Mesenteric fat pad (tissue), 1 donor: ENCODE measurements at places on chromosomes 16 and 17.

- no peak for DNase-seq
Measured at GRCh38 chr16:13127144-13127543, 225.7 kb downstream of the SHISA9 start.

GRCh38 chr16:86517652-86518258, 7.4 kb downstream of the FOXF1 start:
- DNase-seq = no peak

DNA sequence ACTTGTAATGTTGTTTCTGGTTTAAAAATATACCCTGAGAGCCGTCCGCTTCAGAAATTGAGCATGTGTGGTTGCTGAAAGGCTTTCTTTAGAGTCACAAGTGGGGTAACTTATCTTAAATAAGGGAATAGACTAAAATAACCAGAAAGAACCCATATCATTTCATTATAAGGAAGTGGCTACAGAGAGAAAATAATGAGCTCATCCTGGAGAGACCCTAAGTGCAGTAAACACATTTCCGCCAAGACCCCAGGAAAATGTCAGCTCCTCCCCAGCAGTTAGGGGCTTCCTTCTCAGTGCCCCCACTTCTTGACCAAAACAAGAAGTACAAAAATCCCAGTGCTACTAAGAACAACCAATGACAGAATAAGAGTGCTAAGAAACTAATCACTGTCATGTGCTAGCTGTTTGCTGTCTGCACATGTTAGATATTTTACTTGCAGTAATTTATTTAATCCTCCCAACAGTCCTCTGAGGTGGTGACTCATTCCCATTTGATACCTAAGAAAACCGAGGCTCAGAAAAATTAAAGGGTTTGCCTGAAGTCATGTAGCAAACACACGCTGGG, 83.5 kb downstream of the CDYL2 start:
- DNase-seq = no peak

DNA sequence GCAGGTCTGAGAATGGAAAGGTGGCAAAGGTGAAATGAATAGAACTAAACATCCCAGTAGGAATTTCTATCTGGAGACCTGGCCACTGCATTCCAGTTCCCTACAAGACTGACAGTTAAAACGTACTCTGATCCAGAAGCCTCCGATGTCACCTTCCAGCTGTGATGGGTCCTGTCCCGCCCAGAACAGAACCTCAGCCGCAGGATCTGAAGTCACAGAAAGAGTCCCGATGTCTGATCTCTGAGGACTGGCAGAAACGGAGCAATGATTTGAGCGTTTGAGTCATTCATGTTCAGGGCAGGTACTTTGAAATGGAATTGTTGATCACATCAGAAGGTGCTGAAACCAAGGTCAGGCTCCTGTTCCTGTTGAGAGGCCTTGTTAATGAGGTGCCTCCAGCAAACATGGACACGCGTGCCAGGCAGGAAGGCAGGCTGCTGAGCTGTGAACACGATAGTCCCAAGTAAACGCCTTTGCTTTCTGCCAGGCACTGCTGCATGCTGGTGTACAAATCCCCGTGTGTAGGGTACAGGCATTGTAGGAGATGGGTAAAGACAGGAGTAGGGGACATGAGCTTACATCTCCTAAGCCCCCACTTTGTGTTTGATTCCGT, 61.4 kb downstream of the VAT1L start:
- no peak for DNase-seq

GRCh38 chr17:31559584-31560501, 168.4 kb downstream of the RAB11FIP4 start:
- no peak for DNase-seq

- no peak for DNase-seq
Measured at GRCh38 chr16:67593288-67593687, 31.0 kb downstream of the CTCF start.

DNA sequence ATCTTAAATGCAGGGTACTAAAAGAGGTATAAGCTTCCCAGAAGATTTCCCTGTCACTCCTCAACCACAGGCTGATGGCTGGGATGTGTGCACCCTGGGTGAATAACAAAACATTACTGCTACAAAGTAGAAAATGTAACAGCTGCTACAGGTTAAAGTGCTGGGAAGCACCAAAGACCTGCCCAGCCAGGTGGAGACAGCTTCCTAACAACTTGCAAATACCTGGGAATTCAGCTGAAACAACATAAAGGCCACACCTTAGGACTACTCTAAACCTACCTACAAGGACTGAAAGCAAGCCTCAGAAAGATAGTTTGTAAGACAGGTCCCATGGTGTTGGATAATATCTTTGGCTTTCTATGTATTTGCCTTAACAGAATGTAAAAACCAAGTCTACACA, 118.5 kb downstream of the CEP112 start:
- no peak for DNase-seq

GRCh38 chr17:57881783-57882351, 32.0 kb upstream of the MRPS23 start:
- no peak for DNase-seq

DNA sequence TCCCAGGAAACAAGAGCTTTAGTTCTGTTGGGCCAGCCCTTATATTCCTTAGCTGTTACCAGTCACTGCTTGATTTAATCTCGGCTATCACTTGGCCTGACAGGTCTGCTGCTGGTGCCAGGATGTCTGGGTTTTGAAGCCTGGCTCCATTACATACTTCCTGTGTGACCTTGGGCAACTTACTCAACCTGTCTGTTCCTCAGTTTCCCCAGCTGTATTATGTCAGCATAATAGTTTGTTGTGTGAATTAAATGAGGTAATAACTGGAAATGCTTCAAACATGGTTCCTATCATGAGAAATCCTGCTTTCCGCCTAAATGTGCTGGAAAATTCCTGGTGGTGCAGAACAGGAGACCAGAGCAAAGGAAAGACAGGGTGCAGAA, 50.6 kb upstream of the STH start:
- DNase-seq = no peak

GRCh38 chr17:48575673-48576478, 2.3 kb downstream of the HOXB4 start:
- no peak for DNase-seq

DNA sequence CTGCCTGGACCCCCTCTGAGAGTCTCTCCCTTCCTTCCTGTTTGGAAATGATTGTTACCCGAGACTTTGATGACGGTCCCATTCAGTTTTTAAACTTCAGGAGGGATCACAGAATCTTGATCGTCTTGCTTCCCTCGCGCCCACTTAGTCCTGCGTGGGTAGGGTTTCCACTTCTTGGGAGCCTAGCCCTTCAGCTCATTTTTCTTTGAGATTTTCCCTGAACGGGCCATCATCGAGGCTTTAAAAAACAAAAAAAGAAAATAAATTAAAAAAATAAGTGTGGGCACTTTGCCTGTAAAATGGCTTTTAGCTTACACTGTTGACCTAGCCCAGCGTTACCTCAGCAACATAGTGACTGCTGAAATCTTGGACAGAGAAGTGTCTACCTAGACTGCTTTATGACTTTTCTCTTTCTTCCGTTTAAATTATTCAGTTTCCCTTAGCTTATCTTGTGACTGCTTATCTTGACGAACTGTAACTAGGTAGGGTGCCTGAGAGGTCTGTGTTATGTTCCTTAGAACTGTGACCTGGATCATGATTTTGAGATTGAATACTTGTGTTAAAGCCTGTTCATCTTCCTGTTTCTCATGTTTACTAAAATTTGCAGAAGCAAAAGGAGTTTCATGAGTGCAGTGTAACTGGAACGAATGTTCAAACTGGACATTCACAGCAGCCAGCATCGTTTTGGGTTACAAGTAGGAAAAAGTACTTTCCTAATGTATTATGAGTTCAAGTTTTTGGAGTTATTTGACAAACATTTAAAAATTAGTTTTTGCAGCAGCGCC, 874 bp downstream of the WWP2 start:
- DNase-seq = no peak

- DNase-seq = no peak
Measured at GRCh38 chr17:14307560-14308024, 6.7 kb downstream of the HS3ST3B1 start.

- peak; percentile 80 for DNase-seq
Measured at GRCh38 chr16:84478172-84478947, 26.1 kb downstream of the MEAK7 start.

- DNase-seq = no peak
Measured at GRCh38 chr16:68113765-68114240, 28.6 kb downstream of the NFATC3 start.

GRCh38 chr17:82235056-82235774, 6.4 kb downstream of the SLC16A3 start:
- DNase-seq = no peak

- DNase-seq = no peak
Measured at GRCh38 chr17:80397034-80397387, 18.0 kb upstream of the ENDOV start.

- DNase-seq = no peak
Measured at GRCh38 chr16:66728117-66728787, 23.2 kb downstream of the DYNC1LI2 start.

DNA sequence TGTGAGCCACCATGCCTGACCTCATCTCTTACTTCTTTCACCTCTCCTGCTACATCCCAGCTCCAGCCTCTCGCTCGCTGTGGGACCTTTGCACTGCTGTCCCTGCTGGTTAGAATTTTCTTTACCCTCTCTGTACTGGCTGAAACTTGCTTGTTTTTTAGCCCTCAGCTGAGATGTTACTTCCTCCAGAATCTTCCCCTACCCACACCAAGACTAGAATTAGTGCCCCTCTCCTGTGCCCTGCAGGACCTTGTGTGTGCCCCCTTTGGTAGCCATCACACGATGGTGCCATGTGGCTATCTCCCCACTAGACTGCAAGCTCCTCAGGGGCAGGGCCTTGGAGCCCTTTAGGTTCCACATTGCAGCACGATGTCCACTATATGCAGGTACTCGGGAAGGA, 84.1 kb downstream of the AIPL1 start:
- DNase-seq = peak; percentile 39

- no peak for DNase-seq
Measured at GRCh38 chr17:76973040-76973439, 104.8 kb downstream of the MGAT5B start.

DNA sequence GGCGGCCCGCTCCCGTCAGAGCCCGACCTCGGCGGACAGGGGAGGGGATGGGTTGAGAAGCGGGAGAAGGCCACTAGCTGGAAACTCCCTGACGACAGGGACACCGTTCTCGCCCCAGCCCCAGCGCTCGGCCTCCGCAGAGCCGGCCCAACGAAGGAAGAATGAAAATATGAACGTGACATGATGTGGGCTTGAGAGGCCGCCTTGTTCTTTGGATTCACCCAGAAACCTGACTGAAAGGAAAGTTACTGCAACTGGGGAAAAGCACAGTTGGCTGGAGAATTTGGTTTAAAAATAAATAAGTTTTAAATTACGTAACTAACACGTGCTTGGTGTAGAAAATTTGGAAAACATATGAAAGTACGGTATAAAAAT, 21.1 kb downstream of the NPTX1 start:
- DNase-seq = no peak

GRCh38 chr17:47207143-47208067, 1.7 kb upstream of the MYL4 start:
- no peak for DNase-seq

- no peak for DNase-seq
Measured at GRCh38 chr17:48578616-48579470, 693 bp upstream of the HOXB4 start.

GRCh38 chr16:54244061-54244886, 42.3 kb downstream of the IRX3 start:
- no peak for DNase-seq

GRCh38 chr16:74035816-74036215, 260.8 kb upstream of the PSMD7 start:
- DNase-seq = no peak

GRCh38 chr17:42797067-42798007, 1.2 kb downstream of the COA3 start:
- no peak for DNase-seq

DNA sequence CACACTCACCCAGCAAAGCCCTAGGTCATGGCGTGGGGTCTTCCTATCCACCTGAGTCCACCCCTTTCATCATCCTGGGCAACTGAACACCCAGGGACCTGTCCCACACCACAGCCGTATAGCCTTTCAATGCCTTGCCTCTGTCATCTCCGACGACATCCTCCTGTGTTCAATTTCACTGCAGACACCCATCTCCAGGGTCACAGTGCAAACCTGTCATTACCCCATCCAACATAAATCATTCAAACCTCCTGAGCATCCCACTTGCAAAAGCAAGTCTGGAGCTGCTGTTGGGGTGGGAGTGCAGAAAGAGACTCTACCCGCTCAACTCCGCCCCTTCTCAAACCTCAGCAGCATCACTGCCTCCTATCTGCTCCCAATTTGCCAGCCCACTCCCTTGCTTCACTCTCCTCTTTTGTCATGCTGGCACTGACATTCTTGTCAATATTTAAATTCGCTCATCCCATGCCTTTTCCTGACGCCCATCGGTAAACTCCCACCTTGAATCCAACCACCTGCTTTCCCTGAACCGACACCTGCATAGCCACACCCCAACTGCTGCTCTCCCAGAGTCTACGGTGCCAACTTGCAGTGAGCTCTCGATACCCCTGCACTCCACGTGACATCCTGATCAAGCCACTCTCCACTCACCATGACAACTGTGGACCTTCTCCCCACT, 37.0 kb downstream of the MARF1 start:
- DNase-seq = peak; percentile 74

DNA sequence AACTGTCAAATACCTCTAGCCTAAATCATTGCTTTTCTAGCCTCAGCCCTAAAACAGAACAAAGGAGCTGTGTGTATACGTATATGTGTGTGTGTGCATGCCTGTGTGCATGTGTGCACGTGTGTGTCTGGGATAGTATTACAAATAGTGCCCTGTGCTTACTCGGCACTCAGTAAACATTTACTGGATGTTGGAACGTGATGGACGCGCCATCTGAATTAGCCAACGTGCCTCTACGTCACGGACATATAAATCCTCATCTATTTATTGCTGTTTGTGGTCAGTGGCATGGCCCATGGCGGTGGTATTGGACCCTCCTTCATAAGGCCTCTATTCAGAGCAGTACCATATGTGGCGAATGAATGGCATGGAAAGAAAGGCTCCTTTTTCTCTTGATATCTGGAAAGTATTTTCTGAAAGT, 37.5 kb downstream of the WWP2 start:
- no peak for DNase-seq

GRCh38 chr16:85788819-85789218, 10.5 kb downstream of the EMC8 start:
- no peak for DNase-seq

DNA sequence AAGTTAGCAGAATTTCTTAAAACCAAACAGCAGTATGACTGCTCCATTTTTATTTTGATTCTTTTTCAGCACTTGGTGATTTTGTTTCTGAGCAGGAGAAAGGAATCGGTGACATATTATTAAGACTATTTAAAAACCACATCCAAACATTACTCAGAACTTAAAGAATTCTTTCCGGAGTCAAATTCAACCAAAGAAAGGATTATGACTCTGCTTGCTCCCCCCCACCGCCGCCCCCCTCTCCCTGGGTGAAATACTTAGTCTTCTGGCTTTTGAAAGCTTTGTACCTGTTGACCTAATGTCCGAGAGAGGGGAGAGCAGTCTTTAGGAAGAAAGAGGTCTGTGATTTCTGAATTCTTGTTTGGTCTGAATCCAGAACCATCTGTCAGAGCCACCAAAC, 17.9 kb upstream of the COL1A1 start:
- DNase-seq = no peak

DNA sequence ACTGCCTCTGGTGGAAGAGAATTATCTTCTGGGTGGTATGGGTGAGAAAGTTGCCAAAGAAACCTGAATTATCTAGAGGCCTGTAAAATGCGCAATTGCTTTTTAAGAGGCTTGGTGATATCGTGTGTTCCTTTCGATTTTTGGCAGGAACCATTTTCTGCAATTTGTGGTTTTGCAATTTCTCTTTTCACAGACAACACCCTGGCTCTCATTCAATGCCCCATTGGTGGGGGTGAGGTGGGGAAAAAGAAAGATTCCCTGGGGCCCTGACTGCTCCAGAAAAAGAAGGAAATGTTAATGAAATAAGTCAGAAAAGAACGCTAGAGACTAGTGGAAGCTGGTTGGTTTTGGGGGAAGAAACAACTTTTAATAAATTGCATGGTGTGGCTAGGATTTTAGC, 77.4 kb downstream of the ANKFN1 start:
- DNase-seq = no peak
